A549 treated with Hydrocortisone at 1 μM for 4 hours (cell line): ENCODE measurements at places on chromosomes 6 and 20. TPM values are rescaled to one million over a fixed set of nuclear protein-coding genes. Genes with fewer than 3 reads are reported as not detected.

Gene CRISP3
- not detected in 5 replicates for total RNA-seq

Gene LSM14B
- 24.6 to 26.7 TPM (median 24.9 TPM) in 5 replicates for total RNA-seq

Gene NOX3
- total RNA-seq, result not detected in 5 replicates

Gene TNNC2
- total RNA-seq, result 0.13 to 0.28 TPM (median 0.23 TPM) in 4 of 5 replicates, not detected in the other

Gene SLC22A16
- total RNA-seq, result not detected in 5 replicates

Gene AARS2
- total RNA-seq, result 6.2 to 7.6 TPM (median 6.6 TPM) in 5 replicates

Gene CTNNBL1
- total RNA-seq, result 59.6 to 69.7 TPM (median 63.8 TPM) in 5 replicates
